ENCODE measurements at places on chromosomes 5 and 9. TPM values are rescaled to one million over a fixed set of nuclear protein-coding genes. Genes with fewer than 3 reads are reported as not detected.

DNA sequence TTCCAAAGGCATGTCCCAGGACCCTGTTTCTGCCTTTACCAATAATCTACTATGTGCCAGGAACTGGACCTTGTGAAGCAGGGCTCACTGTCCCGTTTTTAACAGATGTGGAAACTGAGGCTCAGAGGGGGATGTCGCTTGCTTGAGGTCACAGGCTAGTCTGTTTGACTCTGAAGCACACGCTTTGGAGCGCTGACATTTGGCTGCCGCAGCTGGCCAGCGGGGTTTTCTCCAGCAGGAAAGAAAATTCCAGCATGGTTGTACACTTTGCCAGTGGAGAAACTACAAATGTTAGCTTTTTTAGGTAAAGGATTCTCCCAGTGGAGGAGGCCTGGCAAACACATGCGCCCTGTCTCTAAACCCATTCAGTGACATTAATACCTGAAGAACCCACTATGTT is 50.5 kb downstream of the SH3PXD2B start:
- no peak for DNase-seq
- H3K4me3 ChIP-seq: no peak overlapping the region
- no peaks in the 10 kb centered on the region for H3K36me3 ChIP-seq

DNA sequence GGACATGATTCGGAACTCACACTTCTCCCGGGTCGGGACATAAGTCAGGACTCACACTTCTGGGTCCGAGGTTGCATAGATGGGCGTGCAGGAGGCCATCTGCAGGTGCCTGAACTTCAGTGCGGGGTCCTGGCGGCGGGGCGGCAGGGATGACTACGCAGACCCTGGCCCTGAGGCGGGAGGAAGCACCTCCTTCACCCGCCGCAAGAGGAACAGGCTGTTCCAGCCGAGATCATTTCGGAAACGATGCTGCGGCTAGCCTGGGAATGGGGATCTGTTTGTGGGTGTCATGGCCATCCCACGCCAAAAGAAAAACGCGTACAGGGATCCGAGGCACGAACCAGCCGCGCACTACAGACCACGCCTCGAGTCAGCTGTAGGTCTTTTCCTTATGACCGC is 196.6 kb downstream of the TTLL11 start:
- H3K4me3 ChIP-seq: no peak overlapping the region
- no peaks in the 10 kb centered on the region for H3K27me3 ChIP-seq
- no peak for DNase-seq
- H3K27ac ChIP-seq: no peak overlapping the region
- H3K36me3 ChIP-seq: no peaks in the 10 kb centered on the region
- no peaks in the 10 kb centered on the region for H3K4me1 ChIP-seq

GRCh38 chr9:92480291-92480771 is 2.0 kb downstream of the ASPN start:
- peak overlapping the region; percentile 8 for H3K27ac ChIP-seq
- no peak overlapping the region for H3K4me3 ChIP-seq
- DNase-seq: no peak
- no peaks in the 10 kb centered on the region for H3K36me3 ChIP-seq
- H3K4me1 ChIP-seq: no peaks in the 10 kb centered on the region

Gene PHF24
- total RNA-seq: not detected

Gene EFNA5
- not detected for total RNA-seq

Gene FAM120A
- 71.0 TPM for total RNA-seq

Gene MRPS2
- 110 TPM for total RNA-seq

DNA sequence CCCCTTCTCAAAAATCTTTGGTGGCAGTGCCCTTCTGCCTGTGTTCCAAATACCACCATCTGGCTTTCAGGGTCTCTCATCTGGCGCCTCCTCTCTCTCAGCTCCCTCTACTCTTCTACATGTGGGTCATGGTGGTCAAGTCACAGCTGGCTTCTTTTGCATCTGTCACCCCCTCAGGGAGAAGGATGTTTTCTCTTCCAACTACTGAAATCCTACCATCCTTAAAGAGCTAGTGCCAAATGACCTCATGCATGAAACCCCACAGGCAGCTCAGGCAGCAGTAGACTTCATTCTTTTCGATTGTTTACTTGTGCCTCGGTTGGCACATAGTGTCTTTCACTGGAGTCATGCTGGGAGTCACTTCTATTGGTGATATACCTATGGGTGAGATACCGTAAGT is 219.2 kb downstream of the DCP2 start:
- no peak overlapping the region for H3K4me3 ChIP-seq
- H3K27ac ChIP-seq: no peak overlapping the region
- peaks cover 7% of the 10 kb centered on the region for H3K4me1 ChIP-seq
- H3K27me3 ChIP-seq: peaks cover 23% of the 10 kb centered on the region

DNA sequence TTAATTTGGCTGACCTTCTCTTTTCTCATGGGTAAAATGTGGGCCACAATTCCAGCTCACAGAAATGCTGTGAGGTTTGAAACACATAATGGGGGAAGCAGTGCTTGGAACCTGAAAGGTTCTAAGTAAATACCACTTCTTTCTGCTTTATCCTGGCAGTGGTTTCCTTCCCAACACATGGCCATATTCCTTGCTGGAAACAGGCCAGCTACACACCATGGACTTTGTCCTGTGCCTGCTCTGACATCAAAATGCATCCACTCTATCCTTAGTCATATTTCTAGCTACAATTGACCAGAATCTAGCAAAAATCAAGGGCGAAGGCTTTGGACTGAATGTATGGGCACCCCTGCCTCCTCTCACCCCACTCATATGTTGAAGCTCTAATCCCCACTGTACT is 93.1 kb upstream of the TRPC7 start:
- H3K27ac ChIP-seq: no peak overlapping the region
- H3K4me1 ChIP-seq: no peaks in the 10 kb centered on the region
- H3K27me3 ChIP-seq: peaks cover 5% of the 10 kb centered on the region
- no peak overlapping the region for H3K4me3 ChIP-seq
- no peaks in the 10 kb centered on the region for H3K36me3 ChIP-seq
- DNase-seq: no peak

Gene CMBL
- 121 TPM for total RNA-seq

DNA sequence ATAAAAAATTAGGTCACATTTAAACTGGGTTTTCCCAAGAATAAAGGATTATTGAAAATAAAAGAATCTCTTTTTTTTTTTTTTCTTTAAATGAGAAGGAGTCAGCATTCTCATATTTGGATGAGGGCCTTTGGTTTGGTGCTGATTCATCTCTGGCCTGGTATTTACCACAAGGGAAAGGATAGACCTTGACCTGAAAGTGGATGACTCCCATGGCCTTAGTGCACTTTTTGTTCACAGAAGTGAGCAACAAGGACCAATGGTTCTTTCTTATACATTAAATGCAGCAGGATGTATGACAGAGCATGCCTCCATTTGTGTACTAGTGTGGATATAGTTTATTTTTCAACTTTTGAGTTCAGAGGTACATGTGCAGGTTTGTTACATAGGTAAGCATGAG is 6.9 kb downstream of the YTHDC2 start:
- no peaks in the 10 kb centered on the region for H3K4me1 ChIP-seq
- H3K4me3 ChIP-seq: no peak overlapping the region
- peaks cover 52% of the 10 kb centered on the region for H3K36me3 ChIP-seq
- no peaks in the 10 kb centered on the region for H3K27me3 ChIP-seq
- no peak overlapping the region for H3K27ac ChIP-seq

Gene ARHGEF28
- total RNA-seq: 0.07 TPM

DNA sequence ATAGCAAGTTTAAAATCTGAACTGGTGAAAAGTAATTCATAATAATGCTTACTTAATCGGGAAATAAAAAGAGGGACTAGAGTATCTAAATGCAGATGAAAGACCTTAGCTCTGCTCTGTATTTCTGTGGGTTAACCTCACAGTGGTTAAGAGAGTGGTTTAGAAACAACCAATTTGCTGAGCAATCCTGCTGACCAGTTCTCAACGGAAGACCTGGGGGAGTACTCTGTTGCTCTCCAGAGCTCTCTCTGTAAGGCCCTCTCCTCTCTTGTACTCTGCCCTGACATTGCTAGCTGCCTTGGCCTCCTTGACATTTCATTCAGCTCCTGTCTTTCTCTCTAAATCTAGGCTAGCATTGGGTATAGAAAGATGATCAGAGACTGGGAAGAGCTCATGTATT is 1186.6 kb upstream of the SEMA6A start:
- no peaks in the 10 kb centered on the region for H3K27me3 ChIP-seq
- no peak overlapping the region for H3K27ac ChIP-seq
- H3K36me3 ChIP-seq: no peaks in the 10 kb centered on the region

Gene NR4A3
- total RNA-seq: 0.07 TPM

Gene FIBCD1
- total RNA-seq: 0.71 TPM

Gene KIF12
- total RNA-seq: not detected

DNA sequence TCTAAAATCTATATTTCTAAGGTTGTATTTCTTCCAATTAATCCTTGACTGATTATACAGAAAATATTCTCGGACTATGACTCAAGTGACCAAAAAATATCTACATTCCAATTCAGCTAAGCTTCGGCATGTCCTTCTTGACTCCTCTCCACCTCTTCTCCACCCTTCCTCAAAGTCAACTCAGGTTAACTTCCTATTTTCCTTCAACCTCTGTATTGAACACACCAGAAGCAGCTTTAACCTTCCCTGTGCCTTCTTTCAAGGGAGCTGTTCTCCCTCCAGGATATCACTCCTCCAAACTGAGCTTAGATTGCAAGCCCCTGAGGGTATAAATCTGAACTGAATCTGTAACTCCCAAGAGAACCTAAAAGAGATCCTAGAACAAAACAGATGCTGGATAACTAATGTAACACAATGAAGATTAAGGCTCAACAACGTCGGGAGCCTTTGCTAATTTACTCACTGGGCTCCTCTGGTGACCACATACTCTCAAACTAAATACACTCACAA is 1.1 kb downstream of the SLCO4C1 start:
- H3K36me3 ChIP-seq: no peaks in the 10 kb centered on the region
- no peak overlapping the region for H3K27ac ChIP-seq
- H3K27me3 ChIP-seq: no peaks in the 10 kb centered on the region
- no peak overlapping the region for H3K4me3 ChIP-seq
- H3K4me1 ChIP-seq: no peaks in the 10 kb centered on the region

GRCh38 chr5:21680641-21681040 is 1172.5 kb downstream of the CDH12 start:
- no peaks in the 10 kb centered on the region for H3K36me3 ChIP-seq
- H3K4me3 ChIP-seq: no peak overlapping the region
- no peaks in the 10 kb centered on the region for H3K4me1 ChIP-seq
- DNase-seq: no peak

DNA sequence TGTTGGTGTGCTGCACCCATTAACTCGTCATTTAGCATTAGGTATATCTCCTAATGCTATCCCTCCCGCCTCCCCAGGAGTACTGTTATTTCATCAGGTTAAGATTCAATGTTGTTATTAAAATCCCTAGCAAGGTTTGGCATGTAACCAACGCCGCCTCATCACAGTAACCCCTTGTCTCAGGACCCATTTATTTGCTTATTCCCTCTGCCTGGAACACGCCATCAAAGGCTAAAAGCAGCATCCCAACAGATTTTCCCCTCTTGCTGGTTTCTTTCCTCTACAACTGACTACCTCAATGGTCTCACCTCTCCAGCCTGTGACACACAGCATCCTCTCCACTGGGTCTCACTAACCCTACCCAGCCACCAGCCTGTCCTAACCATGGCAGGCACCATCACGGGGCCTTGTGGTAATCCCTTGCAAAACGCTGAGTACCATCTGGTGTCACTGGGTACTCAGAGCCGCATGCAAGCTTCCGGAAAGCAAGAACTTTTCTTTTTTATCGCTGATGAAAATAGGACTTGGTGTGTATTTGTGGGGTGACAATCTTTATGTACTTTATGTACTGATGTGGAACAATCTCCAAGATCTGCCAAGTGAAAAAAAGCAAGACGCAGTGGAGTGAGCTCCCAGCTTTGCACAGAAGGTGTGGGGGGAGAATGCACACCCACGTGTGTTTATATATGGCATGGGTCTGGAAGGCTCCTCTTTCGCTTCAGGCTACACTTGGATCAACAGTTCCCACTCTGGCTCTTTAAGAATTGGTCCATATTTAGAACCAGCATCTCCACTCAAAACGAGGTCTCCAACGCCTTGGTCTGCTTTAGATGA is 6.1 kb downstream of the RPS14 start:
- peaks cover 21% of the 10 kb centered on the region for H3K4me1 ChIP-seq
- no peak for DNase-seq
- H3K36me3 ChIP-seq: peaks cover 54% of the 10 kb centered on the region
- no peak overlapping the region for H3K4me3 ChIP-seq

DNA sequence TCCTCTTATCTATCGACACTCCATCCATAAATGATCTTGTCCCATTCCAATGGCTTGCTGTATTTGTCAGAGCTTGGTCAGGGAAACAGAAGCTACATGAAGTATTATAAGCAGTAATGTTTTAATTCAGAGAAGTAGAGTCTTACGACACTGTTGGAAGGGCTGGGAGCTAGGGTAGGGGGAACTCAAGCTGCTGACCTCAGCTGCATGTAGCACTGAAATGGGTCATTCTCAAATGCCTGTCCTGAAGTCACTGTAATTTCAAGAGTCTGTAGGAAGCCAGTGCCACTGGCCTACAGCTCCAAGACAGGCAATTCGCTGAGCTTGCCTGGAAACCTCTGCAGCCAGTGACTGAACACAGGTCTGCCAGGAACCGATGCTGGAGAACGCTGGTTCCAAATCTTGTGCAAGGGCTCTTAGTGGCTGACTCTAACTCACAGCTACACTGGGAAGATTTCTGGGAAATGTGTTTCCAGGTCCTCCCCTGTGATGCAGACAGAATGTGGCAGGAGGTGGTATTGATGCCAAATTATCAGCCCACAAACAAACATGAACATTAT is 532.4 kb downstream of the CCDC171 start:
- no peak overlapping the region for H3K4me3 ChIP-seq
- no peaks in the 10 kb centered on the region for H3K36me3 ChIP-seq
- H3K27me3 ChIP-seq: no peaks in the 10 kb centered on the region
- H3K4me1 ChIP-seq: no peaks in the 10 kb centered on the region

Gene PCDHB6
- not detected for total RNA-seq

DNA sequence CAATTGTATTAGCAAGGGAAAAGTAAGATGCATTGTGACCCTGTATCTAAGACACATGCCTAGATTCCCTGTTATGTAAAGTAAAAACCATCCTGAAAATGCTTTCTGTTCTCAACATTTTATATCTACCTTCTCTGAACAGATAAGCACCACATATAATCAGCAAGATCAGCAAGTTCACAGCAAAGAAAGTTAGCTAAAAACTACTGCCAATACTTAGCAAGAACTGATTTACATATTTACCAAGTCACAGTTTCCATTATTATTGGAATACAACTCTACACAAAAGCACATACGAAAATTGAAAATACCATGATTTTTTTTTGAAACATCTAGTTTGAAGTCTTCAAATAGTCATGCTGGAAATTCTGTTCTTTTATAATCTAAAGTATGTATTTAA is 1118.1 kb downstream of the TAF11L14 start:
- no peak overlapping the region for H3K27ac ChIP-seq
- H3K4me3 ChIP-seq: no peak overlapping the region
- H3K27me3 ChIP-seq: no peaks in the 10 kb centered on the region
- no peaks in the 10 kb centered on the region for H3K4me1 ChIP-seq

Gene ADGRD2
- not detected for total RNA-seq

- no peak overlapping the region for H3K27ac ChIP-seq
- no peak for DNase-seq
- H3K27me3 ChIP-seq: no peaks in the 10 kb centered on the region
- no peaks in the 10 kb centered on the region for H3K4me1 ChIP-seq
- H3K4me3 ChIP-seq: no peak overlapping the region
- H3K36me3 ChIP-seq: no peaks in the 10 kb centered on the region
Measured at GRCh38 chr5:68983043-68983442, 110.8 kb upstream of the SLC30A5 start.

Data from K562 (cell line).